MG63 (cell line): ENCODE measurements at places on chromosomes 2 and 18.

- no peak for DNase-seq
Measured at GRCh38 chr18:50578030-50578429, 18.1 kb downstream of the MAPK4 start.

DNA sequence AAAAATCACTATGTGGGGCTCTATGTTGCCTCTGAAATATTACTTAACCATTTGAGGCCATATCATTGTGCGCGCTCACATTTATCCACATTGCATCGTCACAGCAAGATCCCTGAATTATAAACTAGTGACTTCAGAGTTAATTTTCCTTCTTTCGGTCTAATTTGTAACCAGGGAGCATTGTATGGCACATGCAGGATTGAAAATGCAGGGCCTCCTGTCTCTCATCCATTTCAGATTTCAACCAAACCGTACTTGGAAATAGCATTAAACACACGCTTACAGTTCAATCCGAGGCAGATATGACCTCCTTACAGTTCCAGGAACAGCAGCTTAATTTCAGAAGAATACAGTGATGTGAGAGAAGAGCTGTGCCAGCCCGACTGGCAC is 532 bp downstream of the MYOM1 start:
- no peak for DNase-seq

GRCh38 chr18:55152801-55153200 is 193.5 kb upstream of the CCDC68 start:
- no peak for DNase-seq

DNA sequence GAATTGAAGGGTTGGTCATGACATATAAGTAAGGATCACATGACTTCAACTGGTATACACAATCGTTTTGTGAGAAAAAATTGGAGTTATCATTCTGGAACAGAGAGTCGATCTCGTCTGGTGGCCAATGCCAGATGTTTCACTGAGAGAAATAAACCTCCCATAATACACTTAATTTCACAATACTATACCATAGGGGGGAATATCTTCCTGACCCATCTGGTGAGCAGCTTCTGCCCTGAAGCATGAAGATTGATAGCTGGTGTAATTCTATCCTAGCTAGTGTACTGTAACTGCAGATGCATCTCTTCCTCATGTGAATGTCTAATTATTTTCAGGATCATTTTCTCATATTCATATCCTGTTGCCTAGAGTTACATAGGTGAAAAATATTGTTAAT is 15.7 kb upstream of the CDH7 start:
- no peak for DNase-seq

DNA sequence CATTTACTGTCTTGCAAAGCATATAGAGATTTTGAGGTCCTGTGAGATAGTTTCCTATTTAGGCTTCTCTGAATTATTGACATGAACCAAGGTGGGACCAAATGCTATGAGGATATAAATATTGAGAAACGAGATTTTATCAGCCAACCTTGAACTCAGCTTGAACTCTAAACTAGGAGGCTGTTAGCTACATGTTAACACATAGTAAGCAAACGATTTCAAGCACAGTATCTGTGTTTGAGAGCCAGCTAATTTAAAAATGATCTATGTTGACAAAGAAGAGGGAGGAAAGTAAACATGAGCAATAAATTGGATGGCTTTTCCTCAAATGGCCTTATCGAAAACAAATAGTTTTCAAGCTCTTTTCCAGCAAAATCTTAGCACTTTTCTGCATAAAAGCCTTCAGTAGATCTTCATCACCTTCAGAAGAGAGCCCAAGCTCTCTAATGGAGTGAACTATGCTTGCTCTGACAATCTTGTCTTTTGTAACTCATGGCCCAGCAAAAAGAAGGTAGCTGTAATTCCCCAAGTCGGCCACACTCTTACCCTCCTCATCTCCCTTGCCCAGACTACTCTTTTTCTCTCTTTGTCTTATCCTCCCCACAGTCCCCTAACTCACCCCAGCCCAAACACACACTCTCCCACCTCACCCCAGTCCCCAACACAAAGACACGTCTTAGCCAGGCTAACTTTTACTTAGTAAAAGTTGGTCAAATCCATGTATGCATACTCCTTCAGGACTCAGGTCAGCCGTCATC is 14.7 kb downstream of the CD28 start:
- no peak for DNase-seq

GRCh38 chr18:57768537-57769326 is 34.4 kb downstream of the ATP8B1 start:
- peak; percentile 28 for DNase-seq

GRCh38 chr18:22032392-22032961 is 136.9 kb upstream of the GATA6 start:
- DNase-seq = peak; percentile 80

GRCh38 chr18:25089470-25089869 is 262.5 kb downstream of the ZNF521 start:
- DNase-seq = no peak

- no peak for DNase-seq
Measured at GRCh38 chr2:29504746-29505145, 389.5 kb downstream of the CLIP4 start.

DNA sequence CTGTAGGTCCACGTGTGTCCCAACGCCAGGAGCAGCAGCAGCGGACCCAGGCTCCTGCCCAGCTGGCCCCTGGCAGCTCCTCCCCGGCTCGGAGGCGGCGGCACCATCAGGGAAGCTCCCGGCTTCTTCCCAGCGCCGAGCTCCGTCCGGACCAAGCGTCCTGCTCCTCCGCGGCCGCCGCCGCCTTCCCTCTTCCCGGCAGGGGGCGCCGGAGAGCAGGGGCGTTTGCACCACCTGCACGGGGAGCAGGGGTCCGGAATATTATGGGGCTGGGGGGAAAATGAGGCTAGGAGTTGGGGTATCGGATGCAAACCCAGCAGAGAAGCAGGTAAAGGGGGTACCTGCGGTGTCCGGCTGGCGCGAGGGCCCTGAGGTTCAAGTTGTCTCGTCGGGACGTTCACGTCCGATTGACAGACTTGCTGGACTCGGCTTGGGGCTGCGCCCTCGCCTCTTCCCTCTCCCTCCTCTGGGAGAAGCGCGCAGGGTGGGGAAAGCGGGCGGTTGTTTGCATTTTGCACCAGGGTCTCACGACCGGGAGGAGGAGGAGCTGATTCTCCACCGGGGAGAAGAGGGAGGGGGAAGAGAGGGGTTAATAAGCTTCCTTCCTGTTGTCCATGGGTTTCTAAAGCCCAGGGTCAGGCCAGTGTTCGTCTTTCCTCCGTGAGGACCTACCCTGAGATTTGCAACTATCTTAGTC is at the start of gene CCBE1:
TSS of gene CCBE1 (minus strand) at position 188 of the 697 bp plus-strand sequence.
- DNase-seq = peak; percentile 81

DNA sequence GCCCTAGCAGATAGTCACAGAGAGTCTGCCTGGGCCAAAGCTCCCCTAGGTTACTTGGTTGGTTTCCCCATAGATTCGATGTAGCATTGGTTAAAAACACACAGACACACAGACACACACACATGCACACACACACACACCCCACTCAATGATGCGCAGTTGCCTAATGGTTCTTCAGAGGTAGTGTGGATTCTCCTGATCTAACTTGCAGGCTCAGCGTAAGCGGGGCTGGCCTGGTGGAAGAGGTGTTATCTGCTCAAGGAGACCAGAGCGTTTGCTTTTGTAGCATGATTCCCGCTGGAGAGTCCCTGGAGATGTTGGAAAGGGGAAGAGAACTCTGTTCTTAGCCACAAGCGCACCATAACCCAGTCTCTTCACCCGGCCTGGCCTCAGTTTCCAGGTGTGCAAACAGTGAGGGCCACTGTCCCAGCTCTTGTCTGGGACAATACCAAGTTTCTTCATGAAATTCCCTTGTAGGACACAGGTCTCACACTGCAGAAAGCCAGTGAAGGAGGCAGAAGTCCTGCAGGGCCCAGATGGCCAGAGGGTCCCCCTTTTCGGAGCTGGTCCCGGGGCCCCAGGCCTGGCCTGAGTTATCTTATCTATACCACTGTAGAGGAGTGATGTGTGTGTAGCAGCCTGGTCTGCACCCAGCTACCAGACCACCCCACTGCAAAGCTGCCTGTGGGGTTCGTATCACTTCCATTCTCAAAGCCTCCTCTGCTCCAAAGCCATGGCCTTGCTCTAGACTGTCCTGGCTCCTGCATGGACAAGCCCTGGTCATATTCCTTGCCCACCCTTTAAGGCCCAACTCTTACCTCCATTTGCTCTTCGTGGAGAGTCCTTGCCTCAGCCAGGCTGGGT is 3.7 kb downstream of the ACKR3 start:
- DNase-seq = no peak
